ENCODE measurements at places on chromosomes 5 and 9.
A peak's percentile ranks its signal among the peaks of the same experiment; 100 is the strongest.

DNA sequence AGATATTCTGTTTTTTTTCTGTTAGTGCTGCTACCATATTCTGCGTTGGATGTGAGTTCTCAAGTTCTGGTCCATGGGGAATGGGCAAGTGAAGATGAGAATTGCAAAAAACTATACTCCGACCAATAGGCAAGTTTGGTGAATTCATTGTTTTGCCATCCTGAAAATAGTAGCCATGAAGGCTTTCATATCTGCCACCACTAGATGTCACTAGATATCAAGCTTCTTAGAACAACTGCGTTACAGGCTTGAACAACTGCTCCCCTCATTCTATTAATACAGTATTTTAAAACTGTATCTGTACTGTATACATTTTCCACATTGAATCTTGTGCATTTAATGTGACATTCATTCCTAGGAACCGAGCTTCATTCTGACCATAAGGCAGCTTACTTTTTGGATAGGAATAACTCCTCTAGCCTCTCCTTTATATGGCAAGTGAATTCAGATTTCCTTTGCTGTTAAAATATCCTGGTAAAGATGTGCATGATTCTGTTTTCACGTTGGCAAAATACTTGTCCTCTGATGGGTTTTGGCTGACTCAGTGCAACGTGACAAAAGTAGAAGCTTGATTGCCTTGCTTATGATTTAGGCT is 163.6 kb downstream of the SREK1 start:
- peak; percentile 70 for DNase-seq

DNA sequence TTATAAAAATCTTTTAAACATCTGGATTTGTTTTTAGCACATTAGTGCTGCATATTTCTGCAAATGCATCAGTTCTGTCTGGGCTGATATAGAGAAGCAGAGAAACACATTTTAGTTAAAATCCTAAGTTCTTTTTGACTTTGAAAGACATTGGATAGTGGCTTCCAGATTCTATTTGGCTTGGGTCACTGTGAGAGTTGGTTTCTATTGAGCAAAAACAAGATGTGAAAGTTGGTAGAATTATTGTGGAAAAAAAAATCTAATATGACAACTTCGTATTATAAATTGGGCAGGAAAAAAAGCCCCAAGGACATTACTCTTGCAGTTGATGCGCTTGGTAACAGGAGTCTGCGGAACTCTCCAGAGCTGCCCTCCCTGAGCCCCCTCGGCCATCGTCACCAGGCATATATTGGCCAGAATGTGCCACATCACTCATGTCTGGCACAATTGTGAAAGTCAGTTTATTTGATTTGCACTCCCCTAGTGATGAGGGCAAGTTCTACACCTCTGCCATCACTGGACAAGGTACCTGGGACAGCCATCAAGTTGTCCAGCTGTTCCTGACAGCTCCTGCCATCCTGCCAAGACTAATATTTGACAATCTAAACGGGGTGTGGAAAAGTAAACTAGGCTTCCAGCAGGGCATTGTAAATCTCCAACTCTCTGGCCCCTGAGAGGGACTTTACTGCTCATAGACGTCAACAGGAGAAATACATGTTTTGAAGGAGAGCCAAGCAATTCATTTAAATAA is 334.5 kb downstream of the TENT4A start:
- DNase-seq = no peak

GRCh38 chr5:28580616-28581015 is 1542.2 kb upstream of the CDH9 start:
- DNase-seq = no peak

- no peak for DNase-seq
These were observed 182.8 kb downstream of the CACNA1B start for GRCh38 chr9:138060365-138060764.

DNA sequence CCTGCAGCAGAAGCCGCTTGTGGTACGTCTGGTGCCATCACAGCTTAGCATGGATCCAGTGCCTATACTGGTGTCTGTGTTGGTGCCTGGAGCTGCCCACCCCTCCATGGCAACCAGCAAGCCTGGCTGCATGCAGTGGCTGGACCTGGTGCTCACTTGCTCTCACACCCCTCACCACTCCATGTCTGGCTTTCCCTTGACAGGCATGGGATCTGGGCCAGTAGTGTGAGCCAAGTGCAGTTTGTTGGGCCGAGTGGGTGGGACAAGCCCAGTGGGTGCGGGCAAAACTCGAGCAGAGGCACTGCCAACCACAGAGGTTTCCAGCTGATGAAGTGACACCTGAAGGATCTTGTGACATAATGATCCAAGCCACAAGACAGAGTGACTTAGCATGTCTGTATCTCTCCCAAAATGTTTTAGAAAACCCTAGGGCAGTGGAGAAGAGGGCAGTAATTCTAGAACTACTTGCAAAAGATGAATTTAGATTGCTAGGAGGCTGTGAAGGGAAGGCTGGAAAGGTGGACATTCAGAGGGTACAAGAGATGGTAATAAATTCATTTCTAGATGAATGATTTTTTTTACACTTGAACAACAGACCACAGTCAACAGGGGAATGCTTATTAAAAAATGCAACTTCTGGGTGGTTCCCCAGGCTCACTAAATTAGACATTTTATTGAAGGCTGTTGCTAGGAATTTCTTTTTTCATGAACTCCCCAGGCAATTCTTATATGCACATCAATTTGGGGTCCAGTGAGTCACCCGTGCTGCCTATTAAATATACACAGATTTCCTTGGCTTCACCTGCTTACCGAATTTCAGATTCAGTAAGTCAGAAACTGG is 660.3 kb downstream of the TLR4 start:
- DNase-seq = no peak

- no peak for DNase-seq
These were observed 1.3 kb upstream of the NRARP start for GRCh38 chr9:137303151-137303892.

GRCh38 chr5:59038798-59039295 is 456.0 kb downstream of the RAB3C start:
- DNase-seq = no peak

- DNase-seq = no peak
These were observed 7.5 kb downstream of the HBEGF start for GRCh38 chr5:140338908-140339307.

DNA sequence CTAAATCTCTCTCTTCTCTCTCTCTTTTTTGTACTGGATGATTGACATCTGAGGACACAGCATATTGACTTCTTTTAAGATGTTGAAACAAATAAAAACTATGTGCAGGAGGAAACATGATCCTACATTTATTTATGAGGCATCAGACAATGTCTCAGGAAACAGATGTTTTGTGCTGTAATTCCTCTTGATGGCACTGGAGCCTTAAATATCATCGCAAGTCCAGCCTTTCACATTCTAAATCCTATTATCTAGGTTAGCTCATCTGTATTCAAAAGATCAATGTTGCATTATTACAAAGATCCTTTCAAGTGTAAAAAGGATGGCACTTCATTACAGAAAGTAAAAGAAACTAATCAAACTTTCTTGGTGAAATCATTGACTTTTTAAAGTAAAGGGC is 63.9 kb downstream of the MAT2B start:
- peak; percentile 22 for DNase-seq

DNA sequence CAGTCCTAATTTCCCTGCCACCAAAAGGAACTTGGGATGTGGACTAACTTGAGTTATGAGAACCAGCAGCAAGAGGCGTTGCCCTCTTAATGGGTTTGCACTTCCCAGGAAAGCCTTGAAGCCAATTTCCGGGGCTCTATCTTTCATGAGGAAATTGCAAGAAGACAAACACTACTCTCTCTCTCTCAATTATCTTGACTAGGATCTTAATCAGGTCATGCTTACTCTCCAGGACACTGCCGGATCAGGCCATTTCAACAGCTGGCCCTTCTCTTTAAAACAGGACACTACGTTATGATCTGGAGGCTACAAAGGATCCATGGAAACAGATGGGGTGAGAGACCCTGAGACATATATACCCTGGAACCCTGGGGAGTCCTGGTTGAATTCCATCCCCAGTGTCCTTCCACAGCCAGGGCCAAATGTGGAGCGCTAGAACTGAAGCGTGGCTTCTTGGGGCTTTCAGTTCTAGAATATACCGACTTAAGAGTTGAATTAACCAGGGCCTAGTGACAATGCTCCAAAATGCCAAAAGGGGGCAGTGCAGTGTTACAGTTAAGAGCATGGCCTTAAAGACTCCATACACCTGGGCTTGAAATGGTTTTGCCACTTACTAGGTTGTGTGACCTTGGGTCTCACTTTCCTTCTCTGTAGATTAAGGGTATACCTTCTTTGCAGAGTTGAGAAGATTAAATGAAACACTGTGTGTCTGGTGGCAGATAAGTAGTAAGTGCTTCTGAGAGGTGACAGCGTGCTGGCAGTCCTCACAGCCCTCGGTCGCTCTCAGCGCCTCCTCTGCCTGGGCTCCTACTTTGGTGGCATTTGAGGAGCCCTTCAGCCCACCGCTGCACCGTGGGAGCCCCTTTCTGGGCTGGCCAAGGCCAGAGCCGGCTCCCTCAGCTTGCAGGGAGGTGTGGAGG is 21.1 kb downstream of the FAM219A start:
- peak; percentile 65 for DNase-seq

DNA sequence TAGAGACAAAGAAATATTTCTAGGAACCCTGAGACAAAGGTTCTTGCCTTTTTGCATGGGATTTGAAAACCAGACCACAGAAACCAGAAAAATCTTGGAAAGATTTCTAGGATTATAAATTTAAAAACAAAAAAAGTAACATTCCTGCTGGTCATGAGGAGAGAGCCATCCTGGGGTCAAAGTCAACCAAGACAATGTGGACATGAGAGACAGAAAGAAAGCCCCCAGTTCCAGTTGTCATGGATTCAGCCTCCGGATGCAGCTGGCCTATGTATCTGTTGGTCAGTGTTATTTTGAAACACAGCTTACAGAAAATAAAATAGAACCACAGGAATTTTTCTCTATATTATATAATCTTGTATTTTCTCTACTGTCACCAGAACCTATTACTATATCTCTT is 24.4 kb upstream of the RGMB start:
- DNase-seq = no peak

DNA sequence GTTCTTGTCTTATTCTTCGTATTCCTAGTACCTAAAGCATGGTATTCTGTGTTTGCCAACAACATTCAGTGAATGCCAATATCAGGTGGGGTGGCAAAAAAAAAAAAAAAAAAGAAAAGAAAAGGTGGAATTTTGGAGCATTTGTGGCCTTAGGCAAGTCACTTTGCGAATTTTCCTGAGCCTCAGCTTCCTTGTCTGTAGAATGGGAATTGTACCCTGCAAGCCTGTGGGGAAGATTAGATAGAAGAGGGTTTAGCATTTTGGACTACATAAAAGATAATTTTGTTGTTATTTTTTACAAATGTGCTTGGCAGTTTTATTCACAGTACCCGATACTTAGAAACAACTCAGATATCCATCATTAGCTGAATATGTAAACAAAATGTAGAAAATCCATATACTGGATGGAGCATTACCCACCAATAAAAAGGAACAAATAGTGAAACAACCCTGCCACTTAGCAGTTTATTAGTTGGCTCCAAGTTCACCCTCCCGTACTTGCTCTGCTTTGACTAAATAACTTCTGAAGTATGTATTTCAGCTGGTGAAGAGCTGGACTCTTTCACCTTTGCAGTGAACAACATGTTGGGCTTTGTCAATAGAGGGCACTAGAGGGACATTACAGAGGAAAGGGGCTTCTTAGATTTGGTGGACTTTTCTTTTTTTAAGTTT is 13.6 kb downstream of the UBE2D2 start:
- DNase-seq = peak; percentile 44

GRCh38 chr5:30880514-30880913 is 313.0 kb upstream of the CDH6 start:
- DNase-seq = no peak

GRCh38 chr5:68329554-68330255 is 114.1 kb downstream of the PIK3R1 start:
- DNase-seq = peak; percentile 21

DNA sequence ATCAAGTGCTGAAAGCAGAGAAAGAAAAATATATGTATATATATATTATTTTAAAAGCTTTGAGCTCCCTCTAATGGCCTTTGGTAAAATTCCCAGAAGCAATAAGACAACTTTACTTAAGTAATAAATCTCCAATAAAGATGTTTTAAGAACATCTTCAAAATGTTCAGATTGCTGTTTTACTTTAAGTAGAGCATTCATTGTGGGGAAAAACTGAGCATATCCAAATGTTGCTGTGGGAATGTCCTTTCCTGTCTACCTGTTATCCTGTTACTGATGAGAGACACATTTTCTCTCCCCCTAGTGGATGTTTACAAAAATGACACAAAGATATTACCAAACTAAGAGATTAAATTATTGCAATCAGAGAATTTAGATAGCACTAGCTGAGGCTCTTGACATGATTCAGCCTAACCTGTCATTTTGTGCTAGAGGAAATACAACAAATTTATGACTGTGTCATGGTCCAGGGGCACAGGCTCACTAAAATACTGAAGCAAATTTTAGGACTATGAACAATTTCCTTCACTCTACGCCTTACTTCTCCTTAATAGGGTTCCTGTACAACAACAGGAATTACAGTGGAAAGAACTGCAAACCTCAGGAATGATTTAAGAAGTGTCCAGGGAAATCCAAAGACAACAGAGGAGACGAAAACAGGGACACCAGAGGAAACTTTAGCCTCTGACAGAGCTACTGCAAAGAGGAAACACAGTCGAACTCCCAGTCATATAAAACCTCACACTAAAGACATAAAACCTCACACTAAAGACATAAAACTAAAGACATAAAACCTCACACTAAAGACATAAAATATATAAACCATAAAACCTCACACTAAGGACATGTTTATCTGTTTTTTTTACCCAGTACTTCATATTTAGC is 24.3 kb upstream of the PRRC1 start:
- DNase-seq = peak; percentile 25

DNA sequence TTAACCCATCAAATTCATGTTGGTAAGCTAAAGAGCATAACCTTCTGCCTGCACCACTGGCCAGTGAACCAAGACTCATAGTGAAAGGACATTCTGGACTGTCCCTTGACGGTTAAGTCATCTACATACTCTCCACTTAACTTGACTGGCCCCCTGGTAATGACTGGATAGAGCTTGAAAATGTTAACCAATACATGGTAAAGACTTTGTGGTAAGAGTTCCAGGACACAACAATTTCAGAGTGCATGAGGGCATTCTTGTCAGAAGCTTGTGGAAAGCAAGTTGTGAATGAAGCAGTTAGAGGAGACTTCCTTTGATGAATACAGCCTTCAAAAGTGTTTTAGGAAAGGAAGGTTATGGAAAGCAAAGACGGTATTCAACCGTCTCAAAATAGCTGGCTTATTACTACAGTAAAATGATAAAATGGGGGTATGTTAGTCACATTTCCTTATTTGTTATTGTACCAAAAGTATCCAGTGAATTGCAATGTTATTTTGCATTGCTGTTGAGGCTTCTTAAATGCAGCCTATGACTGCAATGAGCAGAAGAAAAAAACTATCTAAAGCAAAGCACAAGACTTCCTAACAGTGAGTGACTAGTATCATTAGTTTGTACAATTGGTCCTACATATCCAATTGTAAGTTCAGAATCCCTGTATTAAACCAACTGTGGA is 47.2 kb upstream of the DAB2 start:
- no peak for DNase-seq

DNA sequence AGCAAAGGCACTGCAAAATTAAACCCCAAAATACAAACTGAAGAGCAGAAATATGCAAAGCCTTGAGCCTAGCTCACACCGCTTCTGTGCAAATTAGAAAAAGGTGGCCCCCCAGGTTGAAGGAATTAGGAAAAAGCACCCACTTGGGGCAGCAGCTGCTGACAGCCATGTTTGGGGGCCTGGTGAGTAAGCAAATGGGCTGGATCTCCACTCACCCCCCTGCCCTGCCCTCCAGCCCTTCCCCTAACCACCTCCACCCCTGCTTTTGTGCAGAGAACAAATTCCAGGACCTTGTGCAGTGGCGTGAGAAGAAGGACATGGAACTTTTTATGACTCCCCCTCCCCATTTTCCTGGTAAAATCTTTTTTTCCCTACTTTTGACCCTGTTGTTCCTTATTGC is 92.0 kb upstream of the DNAH5 start:
- peak; percentile 46 for DNase-seq

GRCh38 chr5:41252036-41252435 is 38.7 kb upstream of the C6 start:
- DNase-seq = peak; percentile 13

Data from AG20443 (cell line).